A172 (cell line): ENCODE measurements at places on chromosomes 3 and 15. TPM values are rescaled to one million over a fixed set of nuclear protein-coding genes. Genes with fewer than 3 reads are reported as not detected.

The SLC28A1 gene
- total RNA-seq: not detected in 2 replicates

The UQCC5 gene
- 17.1 and 47.0 TPM in 2 replicates for total RNA-seq

The UROC1 gene
- not detected in 2 replicates for total RNA-seq

The SLC24A5 gene
- not detected in 2 replicates for total RNA-seq

The GJD2 gene
- not detected in 2 replicates for total RNA-seq

The TP63 gene
- total RNA-seq: 0.09 TPM in 1 of 2 replicates, not detected in the other

The CYP8B1 gene
- total RNA-seq: not detected in 2 replicates

The C3orf20 gene
- total RNA-seq: not detected in 2 replicates

The PLSCR4 gene
- total RNA-seq: 10.5 and 13.7 TPM in 2 replicates

The CFAP44 gene
- 0.55 and 0.69 TPM in 2 replicates for total RNA-seq

The CLEC3B gene
- not detected in 2 replicates for total RNA-seq

The ATP13A4 gene
- not detected in 2 replicates for total RNA-seq

The CPNE9 gene
- not detected in 2 replicates for total RNA-seq

The HSPBAP1 gene
- total RNA-seq: 6.2 and 14.6 TPM in 2 replicates

The ATXN7 gene
- total RNA-seq: 7.4 and 7.7 TPM in 2 replicates

The MFSD1 gene
- 92.7 and 109 TPM in 2 replicates for total RNA-seq

The PPARG gene
- total RNA-seq: 11.9 and 13.2 TPM in 2 replicates
